Anterior cingulate cortex (tissue), 58 donors: ENCODE measurements at places on chromosomes 7 and 10.

DNA sequence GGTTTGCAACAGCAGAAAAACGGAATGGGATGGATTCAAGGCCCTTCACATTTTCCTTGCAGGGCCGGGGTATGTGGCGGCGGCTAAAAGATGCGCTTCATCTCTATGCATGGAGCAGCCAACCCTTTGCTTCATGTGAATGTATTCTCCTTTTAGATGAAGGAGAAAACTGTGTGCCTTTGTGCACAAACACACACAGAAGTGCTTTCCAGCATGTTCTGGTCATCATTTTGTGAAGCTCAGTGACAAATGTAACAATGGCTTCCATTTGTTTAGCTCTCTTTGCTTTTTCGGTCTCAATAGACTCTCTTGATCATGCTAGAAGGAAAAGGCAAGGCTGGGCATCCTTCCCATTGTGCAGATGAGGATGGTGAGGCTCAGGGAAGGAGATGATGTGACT, 161.7 kb upstream of the MKI67 start:
- no peak for DNase-seq

DNA sequence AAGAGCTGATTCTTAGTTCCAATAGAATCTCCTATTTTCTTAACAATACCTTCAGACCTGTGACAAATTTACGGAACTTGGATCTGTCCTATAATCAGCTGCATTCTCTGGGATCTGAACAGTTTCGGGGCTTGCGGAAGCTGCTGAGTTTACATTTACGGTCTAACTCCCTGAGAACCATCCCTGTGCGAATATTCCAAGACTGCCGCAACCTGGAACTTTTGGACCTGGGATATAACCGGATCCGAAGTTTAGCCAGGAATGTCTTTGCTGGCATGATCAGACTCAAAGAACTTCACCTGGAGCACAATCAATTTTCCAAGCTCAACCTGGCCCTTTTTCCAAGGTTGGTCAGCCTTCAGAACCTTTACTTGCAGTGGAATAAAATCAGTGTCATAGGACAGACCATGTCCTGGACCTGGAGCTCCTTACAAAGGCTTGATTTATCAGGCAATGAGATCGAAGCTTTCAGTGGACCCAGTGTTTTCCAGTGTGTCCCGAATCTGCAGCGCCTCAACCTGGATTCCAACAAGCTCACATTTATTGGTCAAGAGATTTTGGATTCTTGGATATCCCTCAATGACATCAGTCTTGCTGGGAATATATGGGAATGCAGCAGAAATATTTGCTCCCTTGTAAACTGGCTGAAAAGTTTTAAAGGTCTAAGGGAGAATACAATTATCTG, 1.6 kb downstream of the LRRTM3 start:
- DNase-seq, result peak; percentile 21

GRCh38 chr10:100878291-100878910, 34.4 kb upstream of the SLF2 start:
- DNase-seq, result peak; percentile 33

- DNase-seq, result no peak
These were observed 928.7 kb downstream of the IPMK start for GRCh38 chr10:57338823-57339558.

DNA sequence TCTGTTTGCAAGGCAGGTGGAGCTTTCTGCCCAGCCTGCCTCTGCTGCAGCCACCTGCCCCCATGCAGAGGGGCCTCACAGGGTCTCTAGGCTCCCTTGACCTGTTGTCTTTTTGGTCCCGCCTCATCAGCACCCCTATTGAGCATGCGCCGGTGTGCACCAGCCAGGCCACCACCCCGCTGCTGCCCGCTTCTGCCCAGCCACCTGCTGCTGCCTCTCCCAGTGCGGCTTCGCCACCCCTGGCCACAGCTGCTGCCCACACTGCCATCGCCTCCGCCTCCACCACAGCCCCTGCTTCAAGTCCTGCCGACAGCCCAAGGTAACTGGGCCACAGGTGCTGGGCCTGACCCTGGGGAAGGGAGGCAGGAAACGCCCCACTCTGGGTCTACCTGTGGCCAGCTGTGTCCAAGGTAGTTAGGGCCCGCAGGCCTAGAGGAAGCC, 38.1 kb downstream of the LDB3 start:
- DNase-seq, result no peak

- DNase-seq, result no peak
These were observed 5.3 kb downstream of the GIMAP4 start for GRCh38 chr7:150572496-150572895.

- DNase-seq, result no peak
These were observed 66.9 kb upstream of the DOCK1 start for GRCh38 chr10:126838316-126838715.

DNA sequence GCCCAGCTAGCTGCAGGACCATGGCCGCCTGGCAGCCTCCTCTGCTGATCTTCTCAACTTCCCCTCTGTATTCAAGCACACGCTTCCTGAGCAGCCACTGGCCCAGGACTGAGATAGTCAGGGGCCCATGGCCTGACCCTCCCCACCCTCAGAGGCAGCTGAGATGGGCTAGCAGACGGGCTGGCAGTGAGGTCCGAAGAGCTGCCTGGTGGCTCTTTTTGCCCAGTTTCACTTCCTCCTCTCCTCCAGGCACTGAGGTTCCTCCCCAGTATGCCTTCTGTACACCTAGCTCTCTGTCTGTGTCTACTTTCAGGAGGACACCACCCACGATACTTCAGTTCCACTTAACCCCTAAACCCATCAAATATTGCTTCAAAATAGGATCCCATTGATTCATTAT, 395.6 kb downstream of the TNS3 start:
- no peak for DNase-seq

GRCh38 chr7:117137868-117138267, 184.6 kb downstream of the ST7 start:
- no peak for DNase-seq

DNA sequence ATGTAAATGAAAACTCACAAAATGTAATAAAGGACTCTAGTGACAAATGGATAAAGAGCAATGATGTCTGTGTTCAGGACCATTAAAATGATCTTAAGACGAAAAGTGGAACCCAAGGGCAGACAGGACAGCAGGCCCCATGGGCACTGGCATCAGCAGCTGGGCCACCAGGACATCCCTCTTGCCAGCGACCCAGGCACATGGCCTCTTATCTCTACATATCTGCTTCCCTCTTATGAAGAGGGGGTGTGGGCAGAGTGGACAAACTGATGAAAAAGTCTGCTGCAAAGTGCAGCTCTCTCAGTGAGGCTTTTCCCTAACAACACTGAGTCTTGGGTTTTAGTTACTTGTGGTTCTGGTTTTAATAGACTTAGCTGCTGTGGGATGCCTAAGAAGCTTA, 44.8 kb upstream of the ANKRD1 start:
- DNase-seq, result no peak

DNA sequence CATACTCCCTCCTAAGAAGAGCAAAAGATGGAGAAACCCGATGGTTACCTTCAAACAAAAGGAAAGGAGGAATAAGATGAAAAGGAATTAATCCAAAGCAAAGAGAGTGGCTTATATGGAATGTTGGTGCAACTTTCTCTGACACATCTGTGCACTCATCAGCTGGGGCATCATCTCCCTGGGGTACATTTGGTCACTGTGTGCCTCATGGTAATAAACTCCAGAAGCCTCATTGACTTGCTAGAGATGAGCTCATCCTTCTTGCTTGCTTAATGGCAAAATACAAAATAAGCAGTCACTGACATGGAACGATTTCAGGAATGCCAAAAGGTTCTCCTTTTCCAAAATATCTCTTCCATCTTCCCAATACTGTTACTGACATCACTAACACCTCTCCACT, 22.5 kb downstream of the CAV1 start:
- DNase-seq, result no peak
